ENCODE measurements at places on chromosomes 5 and 9.

GRCh38 chr5:156802501-156802900, 47.6 kb upstream of the PPP1R2B start:
- no peak for DNase-seq

DNA sequence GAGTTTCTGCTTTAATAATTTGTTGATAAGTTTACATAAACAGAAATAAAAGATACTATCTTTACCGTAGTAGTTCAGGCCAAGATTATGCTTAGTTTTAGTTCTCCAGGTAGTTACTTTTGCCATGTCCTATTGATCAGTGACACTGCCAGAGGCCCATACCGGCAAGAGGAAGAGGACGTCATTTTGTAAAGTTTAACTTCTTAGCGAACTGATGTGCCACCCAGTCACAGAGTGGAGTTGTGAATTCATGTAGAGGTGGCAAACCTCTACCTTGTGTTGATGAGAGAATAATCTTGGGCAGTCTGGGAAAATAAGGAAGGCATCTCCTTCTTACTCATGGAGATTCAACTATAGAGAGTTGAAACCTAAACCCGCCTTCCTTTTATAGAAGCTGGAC, 21.8 kb downstream of the RGMB start:
- DNase-seq = no peak

GRCh38 chr5:97042996-97043395, 99.4 kb downstream of the LIX1 start:
- no peak for DNase-seq

GRCh38 chr9:117714282-117714681, 10.1 kb downstream of the TLR4 start:
- no peak for DNase-seq

- peak; percentile 11 for DNase-seq
Measured at GRCh38 chr9:27065288-27065687, 43.7 kb upstream of the TEK start.

GRCh38 chr5:168086104-168086610, 205.3 kb upstream of the WWC1 start:
- peak; percentile 89 for DNase-seq

GRCh38 chr5:56054666-56055065, 59.9 kb upstream of the IL6ST start:
- DNase-seq = no peak

Data from HT1080 (cell line).